ENCODE measurements at places on chromosomes 7 and 10.
A peak's percentile ranks its signal among the peaks of the same experiment; 100 is the strongest.

DNA sequence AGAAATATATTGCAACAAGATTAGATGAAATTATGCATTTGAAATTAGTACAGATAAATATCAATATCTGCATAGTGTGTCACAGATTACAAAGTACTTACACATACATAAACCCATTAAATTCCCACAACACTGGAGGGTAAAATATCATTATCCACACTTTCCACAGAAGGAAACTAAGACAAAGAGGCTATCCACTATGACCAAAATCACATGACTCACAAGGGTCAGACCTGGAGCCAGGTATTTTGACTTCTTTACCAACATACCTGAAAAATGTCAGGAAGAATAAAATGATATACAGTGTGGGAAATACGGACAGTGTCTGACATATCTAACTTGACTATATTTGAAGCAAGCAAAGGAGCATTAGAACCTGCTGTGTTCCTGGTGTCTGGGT is 34.1 kb downstream of the HYCC1 start:
- no peak for DNase-seq

DNA sequence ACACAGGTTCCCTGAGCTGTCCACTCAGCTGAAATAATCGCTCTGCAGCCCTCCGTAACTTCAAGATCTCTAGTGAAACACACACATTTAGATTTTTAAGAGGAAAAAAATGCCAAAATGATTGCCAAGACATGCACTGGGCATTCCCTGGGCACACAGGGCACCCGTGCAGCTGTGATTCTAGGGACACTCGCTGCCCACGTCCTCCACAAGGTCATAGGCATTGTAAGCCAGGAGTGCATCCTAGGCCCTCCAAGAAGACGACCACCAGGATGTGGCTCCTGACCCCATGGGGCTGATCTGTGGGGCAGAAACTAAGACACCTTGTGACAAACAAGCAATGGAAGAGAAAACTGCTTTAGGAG is 563.3 kb downstream of the PTPRN2 start:
- no peak for DNase-seq

DNA sequence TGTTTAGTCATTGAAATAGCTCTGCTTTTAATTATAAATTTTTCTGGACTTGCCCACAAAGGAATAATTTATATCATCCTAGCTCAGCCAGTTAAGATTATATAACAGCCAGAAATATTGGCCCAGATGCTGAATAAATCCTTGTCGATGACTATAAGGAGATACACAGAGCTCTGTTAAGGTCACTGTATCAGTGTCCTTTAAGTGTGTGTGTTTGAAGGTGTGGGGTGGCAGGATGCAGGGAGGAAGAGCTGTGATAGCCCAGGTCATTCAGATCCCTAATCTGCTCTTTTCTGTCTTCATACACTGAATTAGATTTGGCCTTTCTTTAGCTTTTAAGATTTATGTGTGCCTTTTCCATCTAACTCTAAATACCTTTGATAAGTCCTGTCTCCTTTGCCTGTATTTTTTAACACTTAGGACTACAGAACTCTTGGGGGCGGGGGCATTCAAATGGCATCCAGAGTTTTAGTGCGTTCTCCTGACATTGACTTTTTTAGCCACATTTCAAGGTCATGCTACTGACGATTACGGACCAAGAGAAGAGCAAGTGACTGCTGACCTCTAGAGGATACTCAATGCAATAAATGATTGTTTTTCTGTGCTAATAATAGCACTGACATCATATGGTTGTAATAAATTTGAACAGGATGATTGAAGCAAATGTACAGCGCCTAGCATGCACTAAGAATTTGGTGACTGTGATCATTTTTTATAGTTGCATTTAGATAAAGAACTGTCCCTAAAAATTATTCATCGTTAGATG is 172.3 kb downstream of the CACNB2 start:
- no peak for DNase-seq

GRCh38 chr10:642186-642890 is 47.1 kb downstream of the DIP2C start:
- no peak for DNase-seq

DNA sequence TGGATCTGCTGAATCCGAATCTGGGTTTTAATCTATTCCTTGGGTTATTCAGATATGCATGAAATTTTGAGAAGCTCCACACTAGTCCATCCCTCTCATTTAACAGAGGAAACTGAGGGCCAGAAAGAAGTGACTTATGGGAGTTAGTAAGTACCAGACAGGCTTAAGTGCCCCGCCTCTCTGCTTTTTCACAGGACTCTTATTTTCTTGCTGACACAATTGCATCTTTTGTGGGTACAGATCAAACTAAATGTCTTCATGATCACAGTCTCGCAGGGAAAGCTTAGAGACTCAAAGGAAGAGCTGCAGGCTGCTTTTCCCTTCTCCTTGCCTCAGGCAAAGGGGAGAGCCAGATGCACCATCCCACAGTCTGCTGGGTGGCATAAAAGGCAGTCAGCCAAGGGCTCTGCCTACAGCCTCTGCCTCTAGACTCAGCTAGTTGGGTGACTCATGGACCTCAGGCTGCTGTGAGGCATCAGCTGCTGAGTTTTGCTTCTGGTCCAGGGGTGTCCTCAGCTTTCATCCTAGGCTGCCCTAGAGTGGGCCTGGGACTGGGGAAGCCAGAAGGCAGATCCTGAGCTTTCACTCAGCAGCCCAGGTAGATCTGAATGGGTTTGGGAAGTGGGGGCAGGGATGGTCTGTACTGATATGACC is 11.6 kb downstream of the GOLGA7B start:
- peak; percentile 57 for DNase-seq

GRCh38 chr10:49150426-49150825 is 16.6 kb upstream of the FAM170B start:
- no peak for DNase-seq

- no peak for DNase-seq
Observed at GRCh38 chr10:113061054-113061430, 111.0 kb downstream of the TCF7L2 start.

DNA sequence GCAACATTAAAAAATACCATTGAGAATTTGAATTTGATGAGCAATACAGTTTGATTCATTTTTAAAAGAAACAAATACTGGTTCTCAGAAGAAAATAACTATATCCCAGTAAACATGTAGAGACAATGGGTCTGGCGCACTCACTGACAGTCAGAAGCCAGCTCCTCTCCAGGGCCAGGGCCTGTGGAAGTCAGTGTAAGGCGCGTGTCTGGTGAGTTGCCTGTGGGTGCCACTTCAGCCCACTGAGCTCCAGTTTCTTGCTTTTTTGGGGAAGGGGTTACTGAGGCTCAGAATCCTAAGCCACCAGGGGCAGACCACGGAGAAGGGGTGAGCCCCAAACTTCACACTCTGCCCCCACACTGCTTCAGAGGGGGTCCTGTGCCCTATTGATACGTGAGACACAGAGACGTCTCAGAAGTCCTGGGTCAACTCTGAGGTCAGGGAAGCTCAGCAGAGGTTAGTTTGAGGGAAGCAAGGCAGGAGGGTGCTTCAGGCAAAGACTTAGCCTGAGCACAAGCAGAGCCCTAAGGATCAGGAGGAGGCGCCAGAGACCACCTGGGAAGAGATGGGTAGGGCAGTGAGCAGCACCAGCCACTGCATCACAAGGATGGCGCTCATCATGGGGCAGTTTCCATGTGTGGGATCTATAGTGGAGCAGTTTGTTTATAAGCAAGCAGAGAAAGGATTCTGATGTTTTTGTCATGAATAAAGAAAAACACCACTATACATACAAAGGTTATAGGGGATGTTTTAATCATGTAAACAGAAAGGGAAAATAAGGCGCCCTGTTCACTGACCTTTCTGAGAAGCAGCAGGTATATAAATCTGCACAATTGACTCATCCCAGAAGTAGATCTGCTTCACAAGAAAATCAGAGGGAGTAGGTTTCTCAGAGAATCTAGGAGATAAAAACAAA is 95.7 kb downstream of the PKD1L1 start:
- DNase-seq = peak; percentile 26

DNA sequence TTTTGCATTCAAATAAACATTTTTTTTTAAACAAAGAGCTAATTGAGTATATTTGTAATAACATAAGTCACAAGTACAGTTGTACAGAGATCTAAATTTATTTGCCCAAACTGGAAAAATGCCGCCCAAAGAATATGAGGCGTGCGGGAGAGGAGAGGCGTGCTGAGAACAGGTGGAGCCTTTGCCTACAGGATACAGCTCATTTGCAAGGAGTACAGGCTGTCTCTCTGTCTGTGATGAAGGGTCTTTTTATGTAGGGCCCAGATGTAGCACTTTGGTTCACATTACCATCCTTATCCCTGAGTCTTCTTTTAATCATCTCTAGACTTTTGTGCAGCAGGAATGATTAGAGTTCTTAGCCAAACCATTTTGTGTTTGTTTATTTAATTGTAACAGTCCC is 58.2 kb downstream of the POU6F2 start:
- DNase-seq = no peak

DNA sequence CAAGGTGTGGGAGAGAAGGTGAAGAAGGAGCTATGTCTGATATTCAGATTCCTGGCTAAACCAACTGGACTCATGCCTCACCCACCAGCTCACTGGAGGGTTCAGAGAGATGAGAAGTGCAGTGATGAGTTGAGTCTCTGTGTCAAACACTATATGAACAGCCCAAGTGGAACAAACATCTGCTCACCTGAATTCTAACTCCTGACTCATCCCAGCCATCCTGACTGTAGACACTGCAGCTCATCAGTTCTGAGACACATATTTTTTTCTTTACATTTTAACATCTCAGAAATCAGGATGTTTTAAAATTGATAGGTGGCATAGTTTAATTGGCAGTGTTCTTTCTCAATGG is 27.3 kb downstream of the GSDME start:
- DNase-seq = no peak

DNA sequence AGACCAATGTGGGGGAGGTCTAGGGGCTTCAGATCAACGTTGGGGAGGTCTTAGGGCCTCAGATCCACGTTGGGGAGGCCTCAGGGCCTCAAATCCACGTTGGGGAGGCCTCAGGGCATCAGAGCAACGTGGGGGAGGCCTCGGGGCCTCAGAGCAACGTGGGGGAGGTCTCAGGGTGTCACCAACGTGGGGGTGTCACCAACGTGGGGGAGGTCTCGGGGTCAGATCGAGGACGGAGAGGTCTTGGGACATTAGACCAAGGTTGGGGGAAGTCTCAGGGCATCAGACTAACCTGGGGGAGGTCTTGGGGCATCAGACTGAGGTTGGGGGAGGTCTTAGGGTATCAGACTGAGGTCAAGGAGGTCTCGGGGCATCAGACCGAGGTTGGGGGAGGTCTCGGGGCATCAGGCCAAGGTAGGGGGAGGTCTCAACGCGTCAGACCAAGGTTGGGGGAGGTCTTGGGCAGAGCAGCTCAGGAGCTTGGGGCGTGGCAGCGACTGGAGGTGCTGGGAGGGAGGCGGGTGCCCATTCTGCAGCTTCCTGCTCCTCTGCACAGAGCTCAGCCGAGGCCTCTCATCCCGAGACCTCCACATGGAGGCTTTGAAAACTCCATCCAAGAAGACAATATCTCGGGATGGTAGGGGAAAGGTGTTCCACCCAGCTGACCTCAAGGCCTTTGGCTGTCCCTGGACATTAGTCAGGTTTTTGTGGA is 159.8 kb downstream of the WDR37 start:
- DNase-seq = no peak

DNA sequence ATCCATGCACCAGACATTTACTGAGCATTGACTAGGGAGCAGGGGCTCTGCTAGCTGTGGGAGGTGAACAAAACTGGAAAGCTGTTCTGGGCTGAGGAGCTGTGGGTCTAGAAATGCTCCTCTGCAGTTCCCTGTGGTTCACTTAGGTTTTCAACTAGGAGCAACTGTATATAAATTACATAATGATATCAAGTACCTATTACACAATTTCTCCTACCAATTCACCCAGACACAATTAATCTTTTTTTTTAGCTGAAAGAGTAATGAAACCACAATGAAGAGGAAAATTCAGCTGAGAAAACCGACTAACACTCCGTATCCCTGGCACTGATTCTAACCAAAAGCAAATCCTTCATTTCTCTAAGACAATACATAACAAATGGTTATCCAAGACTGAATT is 39.4 kb downstream of the COL28A1 start:
- no peak for DNase-seq

DNA sequence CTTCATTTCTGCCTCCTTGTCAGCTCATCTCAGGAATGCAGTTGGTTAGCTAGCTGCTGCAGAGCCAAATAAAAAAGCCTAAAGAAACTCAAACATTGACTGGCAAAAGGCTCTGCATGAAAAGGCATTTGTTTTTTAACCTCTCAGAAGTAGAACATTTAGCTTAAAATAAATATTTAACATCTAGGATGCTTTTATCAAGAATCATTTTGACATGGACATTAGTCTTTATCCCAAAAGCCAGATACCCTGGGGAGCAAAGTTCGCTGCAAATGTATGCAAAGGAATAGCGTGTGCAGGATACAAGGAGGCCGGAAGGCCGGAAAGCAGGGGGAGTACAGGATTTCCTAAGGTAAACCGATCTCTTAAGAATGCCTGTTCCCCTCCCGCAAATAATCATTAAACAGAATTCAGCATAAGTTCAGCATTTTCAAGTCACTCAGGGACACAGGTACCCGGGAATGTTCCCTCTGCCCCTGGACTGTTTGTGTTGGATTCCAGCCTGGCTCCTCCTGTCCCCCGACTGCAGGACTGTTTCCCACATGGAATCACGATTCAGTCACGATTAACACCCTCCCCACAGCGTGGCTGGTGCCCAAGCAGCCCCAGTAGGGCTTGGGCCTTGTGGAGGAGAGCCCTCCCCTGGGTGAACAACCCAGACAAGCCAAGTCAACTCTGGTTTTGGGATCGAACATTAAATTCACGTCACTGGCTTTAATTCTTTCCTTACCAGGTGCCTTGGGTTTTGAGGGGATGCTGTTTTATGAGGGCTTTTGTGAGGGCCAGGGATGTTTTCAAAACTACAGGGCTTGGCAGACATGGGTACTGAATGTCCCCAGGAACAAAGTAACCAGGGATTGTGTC is 97.8 kb downstream of the HIPK2 start:
- DNase-seq = no peak

DNA sequence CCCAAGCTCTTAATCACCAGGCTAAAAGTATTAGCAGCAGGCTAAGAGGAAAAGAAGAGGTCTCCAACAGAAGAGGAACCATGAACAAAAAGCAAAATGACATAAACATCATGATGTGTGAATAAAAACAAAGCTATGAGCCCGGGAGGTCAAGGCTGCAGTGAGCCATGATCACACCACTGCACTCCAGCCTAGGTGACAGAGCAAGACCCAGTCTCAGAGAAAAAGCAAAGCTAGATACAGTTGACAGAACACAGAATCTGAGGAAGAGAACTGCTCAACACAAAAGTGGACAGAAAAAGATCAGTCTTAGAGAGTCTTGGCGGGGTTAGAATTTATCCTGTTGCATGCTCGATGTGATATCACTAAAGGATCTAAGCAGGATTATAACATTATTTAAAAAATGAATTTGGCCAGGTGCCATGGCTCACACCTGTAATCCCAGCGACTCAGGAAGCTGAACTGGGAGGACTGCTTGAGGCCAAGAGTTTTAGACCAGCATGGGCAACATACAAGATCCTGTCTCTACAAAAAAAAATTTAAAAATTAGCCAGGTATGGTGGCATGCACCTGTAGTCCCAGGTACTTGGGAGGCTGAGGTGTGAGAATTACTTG is 37.5 kb downstream of the NT5C2 start:
- no peak for DNase-seq

All from BE2C (cell line).